Pancreas (tissue), 10 donors: ENCODE measurements at places on chromosomes 11 and 22. TPM values are rescaled to one million over a fixed set of nuclear protein-coding genes. Genes with fewer than 3 reads are reported as not detected.
A peak's percentile ranks its signal among the peaks of the same experiment; 100 is the strongest.

THY1 gene
- total RNA-seq: 16.9 TPM

DNA sequence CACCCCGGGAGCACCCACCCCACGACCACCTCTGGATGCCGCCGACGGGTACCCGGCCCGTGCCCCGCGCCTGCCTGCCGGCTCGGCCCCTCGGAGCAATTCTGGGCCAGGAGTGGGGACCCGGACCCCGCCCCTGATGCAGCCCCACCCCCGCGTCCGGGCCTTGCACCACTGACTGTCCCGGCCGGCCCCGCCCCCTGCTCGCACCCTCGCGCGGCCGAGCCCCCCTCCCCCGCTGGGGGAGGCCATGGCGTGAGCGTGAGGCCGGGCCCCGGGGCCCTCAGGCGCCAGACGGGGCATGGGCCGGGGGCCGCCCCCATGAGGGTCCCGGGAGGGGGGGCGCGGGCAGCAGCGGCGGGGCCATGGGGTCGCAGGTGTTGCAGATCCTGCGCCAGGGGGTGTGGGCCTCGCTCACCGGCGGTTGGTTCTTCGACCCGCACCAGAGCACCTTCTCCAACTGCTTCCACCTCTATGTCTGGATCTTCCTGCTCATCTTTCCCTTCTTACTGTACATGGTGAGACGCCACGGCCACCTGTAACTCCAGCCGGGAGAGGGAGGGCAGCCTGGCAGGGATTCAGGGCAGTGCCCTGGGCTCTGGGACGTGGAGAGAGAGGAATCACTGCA lies 486 bp downstream of the PCNX3 start:
- DNase-seq: no peak

DNA sequence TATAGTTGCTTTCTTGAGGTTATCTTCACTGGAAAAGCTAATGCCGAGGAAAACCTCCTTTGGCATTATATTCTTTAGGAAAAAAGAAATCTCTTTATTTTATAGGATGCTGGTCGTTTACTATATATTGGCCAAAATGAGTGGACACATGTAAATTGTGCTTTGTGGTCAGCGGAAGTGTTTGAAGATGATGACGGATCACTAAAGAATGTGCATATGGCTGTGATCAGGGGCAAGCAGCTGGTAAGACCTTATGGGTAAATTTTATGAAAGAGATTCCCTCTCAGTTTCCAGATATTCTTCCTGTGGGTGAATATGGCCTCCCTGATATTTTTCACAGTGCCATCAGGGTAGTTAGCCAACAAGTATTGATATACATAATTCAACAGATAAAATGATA lies 29.4 kb upstream of the TTC36 start:
- DNase-seq: no peak

DNA sequence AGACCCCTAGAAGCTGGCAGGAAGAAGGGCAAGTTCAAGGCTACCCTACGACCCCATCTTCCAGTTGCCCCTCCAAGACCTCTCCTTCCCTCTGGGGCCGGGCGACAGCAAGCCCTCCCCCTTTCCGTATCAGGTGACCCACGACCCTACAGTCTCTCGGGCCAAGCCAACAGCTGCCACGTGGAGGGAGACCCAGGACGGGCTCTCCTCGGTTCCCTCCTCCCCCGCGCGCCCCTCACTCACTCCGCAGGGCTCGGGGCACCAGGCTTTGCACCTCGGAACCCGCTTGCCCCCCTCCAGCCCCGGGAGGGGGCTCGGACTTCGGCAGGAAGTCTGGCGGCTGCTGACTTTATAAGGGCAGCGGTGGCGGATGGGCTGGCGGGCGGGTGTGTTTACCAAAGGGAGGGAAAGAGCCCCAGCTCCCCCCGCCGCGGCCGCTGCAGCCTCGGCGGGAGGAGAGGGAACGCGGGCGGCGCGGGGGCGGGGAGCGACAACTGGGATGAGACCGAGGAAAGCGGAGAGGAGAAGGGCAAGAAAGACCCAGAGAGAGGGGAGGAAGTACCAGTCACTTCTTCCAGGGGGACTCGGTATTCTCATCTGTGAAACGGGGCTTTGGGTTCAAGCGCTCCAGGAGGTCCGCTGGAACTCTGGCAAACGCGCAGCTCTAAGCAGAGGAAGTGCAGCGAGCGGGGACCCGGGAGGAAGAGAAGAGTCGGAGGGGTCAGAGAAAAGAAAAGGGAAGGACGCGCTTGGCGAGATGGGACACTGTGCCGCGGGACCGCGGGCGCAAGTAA lies 767 bp downstream of the SLC43A1 start:
- DNase-seq: peak; percentile 94

- DNase-seq: no peak
These were observed 385.5 kb upstream of the B3GAT1 start for GRCh38 chr11:134797411-134798089.

DNA sequence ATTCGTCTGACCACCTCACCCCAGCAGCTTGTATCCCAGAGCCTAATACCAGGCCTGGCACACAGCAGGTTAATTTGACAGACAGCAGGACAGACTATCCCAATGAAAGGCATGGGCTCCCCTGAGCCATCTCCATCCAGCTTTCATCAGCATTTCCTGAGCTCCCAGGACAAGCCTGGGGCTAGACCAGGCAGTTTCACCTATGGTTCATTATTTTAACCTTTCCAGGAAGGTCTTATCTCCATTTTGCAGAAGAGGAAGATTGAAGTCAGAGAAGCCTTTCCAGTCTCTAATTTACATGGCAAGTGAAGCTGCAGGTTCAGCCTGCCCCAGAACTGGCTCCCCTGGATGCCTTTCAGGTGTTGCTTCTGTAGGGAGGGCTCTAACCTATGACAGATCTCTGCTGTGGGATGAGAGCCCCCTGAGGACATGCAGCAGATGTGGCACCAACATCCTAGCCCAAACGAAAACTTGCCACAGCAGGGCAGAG lies 17.0 kb downstream of the ARRB1 start:
- no peak for DNase-seq

DNA sequence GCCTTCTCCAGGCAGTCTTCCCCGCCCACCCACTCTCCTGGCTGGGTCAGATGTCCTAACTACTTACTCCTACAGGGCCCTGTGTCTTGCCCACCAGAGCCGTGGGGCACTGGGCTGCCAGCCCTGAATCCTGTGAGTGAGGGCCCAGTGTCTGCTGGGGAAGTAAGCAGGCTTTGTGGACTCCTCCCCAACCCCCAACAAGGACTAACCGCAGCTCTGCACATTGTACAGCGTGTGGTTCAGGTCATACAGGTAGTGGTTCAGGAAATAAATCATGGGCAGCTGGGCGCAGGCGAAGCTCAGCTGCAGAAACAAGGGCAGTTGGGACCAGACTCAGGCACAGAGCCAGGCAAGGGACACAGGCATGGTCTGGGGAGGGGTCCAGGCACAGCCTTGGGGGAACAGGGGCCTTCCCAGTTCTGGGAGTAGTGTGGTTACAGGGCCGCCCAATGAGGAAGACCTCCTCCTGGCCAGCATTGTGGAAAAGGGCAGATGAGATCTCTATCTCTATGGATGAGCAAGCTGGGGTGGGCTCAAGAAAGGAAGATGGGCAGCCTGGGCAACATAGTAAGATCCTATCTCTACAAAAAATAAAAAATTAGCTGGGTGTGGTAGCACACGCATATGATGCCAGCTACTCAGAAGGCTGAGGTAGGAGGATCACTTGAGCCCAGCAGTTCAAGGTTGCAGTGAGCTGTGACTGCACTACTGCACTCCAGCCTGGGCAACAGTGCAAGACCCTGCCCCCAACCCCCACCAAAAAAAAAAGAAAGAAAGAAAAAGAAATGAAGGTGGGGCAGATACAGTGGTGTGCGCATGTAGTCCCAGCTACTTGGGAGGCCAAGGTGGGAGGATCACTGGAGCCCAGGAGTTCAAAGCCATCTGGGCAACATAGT lies 5.5 kb downstream of the UNC93B1 start:
- no peak for DNase-seq
